ENCODE measurements at places on chromosomes 3 and 15.

DNA sequence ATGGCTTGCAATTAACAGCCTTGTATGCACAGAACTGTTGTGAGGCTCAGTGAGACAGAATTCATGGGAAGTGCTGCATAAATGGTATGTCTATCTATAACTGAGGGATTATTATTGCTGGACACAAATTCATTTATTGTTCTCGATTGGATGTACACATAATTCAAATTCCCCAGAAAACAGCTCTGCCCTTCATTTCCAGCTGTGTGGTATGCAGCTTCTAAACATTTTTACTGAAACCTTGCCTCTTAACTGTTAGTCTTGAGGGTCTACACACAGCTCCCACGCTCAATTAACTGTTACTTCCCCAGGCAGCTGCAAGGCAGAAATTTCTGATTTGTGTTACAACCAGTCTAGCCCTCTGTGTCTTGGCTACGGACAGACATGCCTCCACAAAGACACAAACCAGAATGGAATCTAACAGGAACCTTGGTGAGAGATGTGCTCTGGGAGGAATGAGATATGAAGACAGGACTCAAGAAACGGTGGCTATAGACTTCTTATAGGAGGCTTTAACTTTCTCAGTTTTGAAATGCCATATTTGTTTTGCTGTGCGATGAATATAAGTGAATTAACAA lies 139.7 kb upstream of the TBL1XR1 start:
- no peak for DNase-seq

DNA sequence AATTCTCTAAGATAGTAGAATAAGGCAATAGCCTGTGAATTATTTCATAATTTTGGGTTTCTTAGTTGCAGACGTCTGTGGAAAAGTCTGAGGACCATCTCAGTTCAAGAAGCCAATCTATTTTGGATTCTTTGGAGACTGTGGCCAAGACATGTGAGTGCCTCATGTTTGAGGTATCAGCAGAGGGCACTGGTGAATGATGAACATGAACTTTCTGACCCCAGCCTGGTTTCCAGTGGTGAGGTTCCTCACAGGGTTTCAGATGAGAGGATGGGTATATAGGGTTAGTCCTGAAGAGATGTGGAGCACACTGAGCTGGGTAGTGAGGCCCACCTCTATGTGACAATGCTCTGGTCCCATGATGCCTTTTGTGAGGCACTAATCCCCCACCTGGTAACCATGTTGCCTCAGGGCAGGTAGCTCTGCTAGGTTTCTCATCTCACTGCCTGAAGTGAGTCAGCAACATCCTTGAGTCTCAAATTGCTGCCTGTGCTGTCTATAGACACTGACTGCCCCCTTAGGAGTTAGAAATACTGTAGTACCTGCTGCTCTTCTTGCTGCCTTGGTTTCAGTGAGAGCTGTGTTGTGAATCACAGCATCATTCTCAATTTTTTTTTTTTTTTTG lies 32.3 kb downstream of the C3orf62 start:
- no peak for DNase-seq

- DNase-seq, result no peak
Measured at GRCh38 chr15:62847900-62848489, 194.6 kb upstream of the TPM1 start.

DNA sequence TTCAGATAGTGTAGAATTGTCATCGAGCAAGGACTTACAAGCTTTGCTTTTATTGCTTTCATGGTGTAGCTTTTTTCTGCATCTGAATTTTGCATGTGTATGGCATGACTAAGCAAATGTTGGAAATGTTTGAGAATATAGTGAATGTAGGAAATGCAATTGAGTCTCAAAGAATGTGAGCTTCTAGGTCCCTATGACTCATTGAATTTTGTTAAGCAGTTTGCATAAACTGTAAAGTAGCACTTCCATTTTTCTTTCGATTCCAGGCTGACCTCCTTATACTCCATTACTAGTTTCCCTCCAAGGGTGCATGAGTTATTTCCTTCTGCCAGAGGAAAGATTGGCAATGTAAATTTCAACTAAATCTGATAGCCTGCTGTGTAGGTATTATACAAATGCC lies 619.2 kb downstream of the DIPK2A start:
- no peak for DNase-seq

DNA sequence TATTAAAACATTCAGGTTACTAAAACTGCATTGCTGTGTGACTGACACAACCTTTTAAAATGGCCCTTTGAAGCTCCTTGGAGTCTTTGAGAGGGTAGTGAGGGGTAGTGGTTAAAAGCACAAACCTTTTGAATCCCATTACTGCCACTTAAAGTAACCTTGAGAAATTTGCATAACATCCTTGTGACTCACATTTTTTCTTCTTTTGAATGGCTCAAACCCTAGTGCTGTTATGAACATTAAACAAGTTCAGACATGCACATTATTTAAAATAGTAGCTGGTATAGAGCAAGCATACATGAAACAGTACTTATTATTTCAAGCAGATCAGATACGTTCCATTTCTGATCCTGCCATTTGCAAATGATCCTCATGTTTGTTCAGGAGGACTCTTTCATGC lies 3.7 kb upstream of the CLDN1 start:
- no peak for DNase-seq

DNA sequence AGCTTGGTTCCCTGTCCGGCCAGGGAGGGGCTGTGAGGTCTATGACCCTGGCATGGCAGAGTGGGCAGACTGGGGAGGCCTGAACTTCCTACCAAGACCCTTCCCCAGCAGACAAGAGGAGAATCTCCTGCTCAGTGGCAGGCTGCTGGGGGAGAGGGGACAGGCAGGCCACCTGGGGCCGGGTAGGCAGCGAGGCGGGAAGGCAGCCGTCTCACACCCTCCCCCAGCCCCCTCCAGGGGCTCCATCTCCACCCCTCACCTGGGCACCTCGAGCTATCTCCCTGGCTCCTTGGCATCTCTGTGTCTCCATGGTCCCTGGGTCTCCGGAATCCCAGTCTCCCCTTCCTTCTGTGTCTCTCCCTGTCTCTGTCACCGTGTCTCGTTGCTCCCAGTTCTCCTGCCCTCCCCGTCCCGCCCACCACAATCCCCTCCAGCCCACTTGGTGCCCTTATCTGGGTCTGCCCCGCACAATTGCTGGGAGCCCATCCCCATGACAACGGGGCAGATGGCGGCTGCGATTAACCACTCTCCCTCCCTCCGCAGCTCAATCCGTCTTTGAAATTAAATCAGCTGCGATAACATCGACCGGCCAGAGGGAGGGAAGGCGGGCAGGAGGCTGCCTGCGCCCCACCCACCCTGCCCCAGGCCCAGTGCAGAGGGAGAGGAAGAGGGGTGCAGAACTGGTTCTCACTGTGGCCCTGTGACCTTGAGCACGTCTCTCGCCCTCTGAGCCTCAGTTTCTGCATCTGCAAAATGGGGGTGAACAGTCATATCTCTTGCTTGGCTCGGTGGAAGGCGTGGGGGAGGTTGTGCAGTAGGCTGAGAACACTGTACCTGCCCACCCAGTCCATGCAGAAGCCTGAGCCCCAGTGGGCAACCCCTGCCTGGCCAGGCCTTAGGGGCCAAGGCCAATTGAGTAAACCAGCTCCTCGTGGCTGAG lies 9.6 kb downstream of the DNAJB8 start:
- DNase-seq, result no peak

- no peak for DNase-seq
Measured at GRCh38 chr3:155188031-155188430, 105.5 kb downstream of the STRIT1 start.

DNA sequence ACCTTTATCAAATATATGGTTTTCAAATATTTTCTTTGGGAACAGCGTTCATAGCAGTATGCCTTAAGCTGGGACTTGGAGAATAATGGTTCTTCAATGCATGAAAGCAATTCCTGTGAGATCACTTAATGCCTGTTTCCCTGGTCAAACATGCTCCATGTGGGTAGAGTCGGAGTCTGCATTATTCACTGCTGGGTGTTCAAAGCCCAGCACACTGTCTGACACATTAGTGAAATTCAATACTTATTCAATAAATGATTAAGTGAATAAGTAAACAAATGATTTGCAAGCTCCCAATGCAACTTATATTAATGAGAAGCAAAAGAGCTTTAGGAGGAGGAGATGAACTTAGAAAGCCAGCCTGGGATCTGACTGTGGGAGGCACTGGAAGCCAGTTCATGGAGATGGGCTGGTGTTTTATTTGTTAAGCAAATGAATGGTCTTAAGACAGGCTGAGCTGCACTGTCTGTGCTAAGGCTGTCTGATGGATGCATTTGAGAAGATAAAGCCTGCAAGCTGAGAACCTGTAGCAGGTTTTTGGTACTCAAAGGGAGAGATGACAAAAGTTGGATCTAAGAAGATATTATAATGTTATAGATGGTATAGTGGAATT lies 490.8 kb downstream of the MCTP2 start:
- DNase-seq, result no peak

DNA sequence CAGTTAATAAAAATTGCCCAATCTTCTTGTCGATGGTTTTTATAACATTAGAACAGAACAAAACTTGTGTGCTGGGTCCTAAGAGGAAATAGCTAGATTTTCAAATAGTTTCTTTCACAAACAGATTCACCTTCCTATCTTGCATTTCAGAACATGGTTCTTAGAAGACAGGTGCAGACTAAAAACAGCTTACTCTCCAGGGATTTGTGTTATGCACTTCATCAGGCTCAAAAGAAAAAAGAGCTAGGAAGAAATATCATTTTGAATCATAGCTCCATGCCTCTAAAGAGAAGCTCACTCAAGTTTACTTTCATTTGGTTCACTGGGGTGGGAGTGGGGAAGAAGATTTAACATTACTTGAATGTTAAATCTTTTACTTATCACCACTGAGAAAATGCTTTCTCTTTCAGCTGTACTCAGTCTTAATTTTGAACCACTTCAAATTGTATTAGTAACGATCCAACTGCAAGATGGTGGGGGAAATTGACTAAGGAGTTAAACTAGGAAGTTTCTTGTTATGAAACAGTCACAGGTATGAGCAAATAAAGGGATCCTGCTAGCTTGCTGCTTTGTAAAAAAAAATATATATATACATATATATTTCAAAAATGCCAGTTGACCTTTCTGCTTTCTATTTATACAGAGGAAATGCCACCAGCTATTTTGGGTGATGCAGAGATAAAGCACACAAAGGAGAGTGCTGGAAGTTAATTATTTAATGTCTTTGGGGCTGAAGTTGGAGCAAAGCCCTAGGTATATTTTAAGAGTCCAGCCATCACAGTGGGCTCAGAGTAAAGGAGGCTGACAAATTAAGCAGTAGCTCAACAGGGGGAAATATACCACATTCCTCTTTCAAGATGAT lies 28.3 kb upstream of the NUDT16 start:
- DNase-seq, result no peak

DNA sequence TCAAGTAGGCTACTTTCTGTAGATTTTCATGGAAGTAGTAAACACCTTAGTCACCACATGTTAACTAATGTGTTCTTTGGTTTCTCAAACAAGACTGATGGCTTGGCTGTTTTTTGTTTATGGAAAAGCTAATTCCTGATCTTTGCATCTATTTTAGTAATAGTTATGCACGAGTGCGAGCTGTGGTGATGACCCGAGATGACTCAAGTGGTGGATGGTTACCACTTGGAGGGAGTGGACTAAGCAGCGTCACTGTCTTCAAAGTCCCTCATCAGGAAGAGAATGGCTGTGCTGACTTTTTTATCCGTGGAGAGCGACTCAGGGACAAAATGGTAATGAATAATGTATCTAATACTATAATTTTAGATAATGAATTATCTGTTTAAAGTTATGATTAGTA lies 46.6 kb downstream of the SPRED1 start:
- DNase-seq, result no peak

DNA sequence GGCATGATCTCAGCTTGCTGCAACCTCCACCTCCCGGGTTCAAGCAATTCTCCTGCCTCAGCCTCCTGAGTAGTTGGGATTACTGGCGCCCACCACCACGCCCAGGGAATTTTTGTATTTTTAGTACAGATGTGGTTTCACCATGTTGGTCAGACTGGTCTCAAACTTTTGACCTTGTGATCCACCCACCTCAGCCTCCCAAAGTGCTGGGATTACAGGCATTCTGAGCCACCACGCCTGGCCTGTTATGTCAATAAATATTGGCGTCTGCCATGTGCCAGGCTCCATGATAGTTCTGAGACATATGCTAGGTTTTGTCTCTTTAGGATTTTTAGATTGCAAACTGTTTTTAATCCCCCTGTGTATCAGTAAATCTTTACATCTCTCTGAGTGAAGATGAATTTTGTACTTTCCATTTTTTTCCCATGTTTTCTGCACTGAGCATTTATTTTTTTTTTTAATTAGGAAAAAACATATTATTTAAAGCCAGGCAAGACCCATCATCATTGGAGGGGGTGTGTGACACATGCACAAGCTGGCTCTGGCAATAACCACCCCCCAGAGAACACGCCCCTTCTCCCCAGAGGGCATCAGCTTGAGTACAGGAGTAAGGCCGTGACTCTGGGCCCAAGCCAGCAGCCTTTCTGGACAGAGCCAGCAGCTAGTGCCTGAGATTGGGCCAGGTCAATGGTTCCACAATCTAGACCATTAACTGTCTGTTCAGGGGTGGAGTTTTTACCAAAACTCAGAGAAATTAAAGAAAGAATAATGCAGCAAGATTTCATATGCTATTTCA lies 51.0 kb upstream of the ATP1B3 start:
- DNase-seq, result no peak

DNA sequence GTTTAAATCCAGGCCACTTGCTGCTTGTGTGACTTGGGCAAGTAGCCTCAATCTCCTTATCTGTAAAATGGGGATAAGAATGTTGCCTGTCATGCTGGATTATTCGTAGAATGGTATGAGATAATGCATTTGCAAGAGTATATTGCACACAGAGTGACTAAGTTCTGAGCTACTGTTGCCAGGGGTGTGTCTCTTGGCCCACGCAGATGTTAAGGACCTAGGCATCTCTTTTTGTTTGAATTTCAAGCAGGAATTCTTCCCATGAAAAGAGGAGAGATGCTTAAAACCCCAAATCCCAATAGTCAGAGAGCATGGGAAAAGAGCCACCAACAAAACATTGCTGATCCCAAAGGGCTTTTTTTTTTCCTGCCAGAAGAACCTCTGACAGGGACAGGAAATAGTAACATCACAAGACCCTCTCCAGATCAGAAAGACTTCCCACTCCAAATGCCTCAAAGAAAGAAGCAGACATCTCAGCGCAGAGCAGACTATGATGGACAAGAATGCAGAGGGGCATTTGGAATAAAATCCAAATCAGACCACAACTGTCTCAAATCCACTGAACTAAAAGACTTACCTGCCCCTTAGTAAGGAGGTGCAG lies 90.5 kb downstream of the MRPL46 start:
- no peak for DNase-seq

- DNase-seq, result no peak
Measured at GRCh38 chr3:115042351-115042750, 104.7 kb downstream of the ZBTB20 start.

DNA sequence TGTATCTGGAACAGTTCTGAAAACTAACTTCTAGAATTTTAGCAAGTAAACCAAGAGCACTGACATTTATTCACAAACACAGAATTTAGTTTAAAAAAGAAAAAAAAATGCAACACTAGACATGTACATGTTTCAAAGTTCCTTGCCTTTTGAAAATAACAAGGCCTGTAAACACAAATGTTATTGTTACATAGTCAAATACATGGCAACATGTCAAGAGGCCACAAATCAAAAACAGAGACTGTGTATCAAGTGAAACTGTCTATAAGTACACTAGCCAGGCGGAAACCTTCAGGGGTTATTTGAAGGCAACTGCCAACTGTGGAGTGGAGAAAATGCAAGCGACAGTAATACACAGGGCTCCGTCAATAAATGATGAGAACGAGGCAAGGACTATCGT lies 547.6 kb downstream of the FOXP1 start:
- DNase-seq, result no peak

- DNase-seq, result no peak
Measured at GRCh38 chr3:9715764-9716437, 12.3 kb downstream of the CPNE9 start.

GRCh38 chr3:134008630-134009156 lies 21.0 kb downstream of the SLCO2A1 start:
- DNase-seq, result no peak

Data from memory B cell (primary cell).